H4 (cell line): ENCODE measurements at places on chromosomes 6 and 20.

DNA sequence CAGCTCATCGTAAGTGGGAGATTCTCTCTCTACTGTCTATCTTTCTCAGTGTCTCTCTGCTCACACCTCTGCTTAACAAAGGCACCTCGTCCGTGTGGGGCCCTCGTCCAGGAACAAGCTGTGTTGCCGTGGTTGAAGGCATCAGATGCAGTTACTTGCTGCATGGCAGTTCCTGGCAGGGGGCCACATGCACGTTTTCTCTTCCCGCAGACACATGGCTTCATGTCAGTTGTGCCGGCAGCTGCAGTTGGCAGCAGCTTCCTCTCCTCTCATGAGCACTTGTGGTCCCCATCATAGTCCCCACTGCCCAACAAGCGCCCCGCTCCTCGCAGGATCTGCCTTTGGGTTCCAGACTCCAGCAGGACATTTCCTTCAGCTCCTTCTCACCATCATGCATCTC, 7.1 kb upstream of the AFDN start:
- no peak for DNase-seq

DNA sequence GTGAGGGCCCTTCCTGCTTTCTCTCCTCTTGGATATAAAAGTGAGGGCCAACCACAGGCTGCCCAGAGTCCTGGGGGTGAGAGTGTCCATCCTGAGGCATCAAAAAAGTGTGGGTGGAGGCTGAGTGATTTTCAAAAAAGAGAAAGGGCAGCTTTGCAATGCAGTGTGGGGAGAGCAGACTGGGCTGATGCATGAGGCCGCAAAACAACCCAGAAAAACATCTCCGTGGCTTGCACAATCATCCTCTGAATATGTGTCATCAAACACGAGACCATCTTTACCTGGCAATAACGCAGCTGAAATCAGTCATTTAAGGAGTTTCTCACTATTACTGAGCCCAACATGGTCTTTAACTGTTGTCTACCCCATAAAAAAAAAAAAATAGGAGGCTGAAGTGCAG, 191.2 kb upstream of the SOX4 start:
- DNase-seq, result no peak

DNA sequence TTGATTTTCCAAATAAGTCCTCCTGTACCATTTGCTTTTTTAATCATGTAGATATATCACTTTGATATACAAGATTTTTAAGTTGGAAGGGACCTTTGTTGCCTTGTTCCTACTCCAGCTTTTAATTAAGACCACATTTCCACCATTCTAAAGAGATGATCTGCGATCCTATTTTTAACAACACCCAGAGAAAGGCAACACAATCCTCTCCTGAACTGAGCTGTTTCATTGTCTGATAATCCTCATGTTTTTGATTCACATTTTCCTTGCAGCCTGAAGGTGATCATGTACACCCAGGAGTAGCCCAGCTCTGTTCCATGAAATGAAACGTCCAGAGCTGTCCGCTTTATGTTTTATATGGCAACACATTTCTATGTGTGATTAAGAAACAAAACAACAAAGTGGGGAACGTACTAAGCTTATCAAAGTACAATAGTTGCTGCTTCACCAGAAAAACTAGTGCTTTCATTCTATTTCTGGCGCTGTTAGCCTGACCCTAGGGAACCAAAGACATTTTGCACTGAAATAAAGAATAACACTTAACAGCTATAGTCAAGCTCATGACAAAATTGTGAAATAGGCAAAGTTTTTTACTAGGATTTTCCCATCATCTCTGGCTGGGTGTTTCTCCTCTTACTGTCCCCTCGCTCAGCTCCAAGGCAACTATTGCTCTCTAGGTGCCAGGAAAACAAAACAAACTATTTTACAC, 22.6 kb upstream of the TRAF3IP2 start:
- DNase-seq, result no peak

GRCh38 chr6:20606831-20607230, 72.6 kb downstream of the CDKAL1 start:
- no peak for DNase-seq

DNA sequence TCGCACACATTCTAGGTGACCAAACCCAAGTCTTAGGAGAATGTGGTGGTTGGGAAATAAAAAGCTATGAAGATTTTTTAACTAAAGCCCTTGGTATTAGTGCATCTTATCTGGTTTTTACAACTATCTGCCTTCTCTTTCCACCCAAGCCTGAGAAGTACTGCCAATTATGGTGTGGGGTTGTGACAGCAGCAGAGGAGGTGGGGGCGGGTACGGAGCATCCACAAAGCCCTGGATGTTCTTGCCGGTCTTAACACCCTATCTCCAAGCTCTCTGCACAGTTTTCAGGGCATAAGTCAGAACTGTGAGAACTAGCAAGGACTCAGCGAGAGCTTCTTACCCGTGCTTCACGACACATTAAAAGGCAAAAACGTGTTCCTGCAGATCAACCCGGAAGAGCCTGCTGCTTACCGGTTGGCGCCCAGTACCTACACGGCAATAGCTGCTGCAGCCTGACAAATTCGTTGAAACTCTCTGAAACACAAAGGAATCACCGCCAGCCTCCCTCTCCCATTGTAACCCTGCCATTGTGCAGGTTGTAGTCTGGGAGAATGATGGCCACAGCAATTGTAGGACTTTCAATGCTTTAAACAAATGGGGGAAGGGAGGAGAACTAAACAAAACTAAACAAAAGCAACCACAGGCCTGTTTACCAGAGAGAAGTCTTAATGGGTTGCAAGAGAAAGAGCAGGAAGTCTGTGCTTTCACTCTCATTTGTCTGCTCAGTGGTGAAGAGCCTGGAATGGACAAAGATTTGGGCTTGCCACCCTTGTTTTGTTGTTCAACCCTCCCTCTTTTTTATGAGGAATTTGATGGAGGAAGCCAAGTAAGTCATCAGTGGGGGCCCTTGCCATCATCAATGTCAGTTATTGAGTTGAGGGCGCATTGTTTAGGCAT, 461.0 kb upstream of the JARID2 start:
- peak; percentile 54 for DNase-seq

GRCh38 chr6:164531736-164532135, 777.7 kb downstream of the C6orf118 start:
- no peak for DNase-seq

DNA sequence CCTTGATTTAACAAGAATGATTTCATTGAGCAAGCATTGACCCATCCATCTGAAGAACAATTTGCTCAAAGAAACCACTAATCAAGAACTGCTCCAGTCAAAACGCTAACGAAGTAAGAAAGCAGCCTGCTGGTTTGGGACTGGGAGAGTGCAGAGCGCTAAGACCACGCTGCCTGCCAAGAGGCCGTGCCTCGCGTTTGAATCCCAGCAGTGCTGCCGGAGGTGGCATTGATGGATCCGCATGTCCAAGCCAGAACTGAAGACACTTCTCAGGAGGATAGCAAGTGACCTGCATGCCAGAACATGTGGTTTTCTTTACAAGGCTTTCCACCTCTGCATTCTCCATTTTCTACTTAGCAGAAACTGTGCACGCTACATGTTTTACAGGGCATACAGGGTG, 105.2 kb upstream of the FOXC1 start:
- DNase-seq, result no peak

GRCh38 chr20:48211238-48211637, 426.0 kb upstream of the SULF2 start:
- DNase-seq, result no peak

- DNase-seq, result no peak
These were observed 2.5 kb upstream of the HSPA12B start for GRCh38 chr20:3729811-3730540.

DNA sequence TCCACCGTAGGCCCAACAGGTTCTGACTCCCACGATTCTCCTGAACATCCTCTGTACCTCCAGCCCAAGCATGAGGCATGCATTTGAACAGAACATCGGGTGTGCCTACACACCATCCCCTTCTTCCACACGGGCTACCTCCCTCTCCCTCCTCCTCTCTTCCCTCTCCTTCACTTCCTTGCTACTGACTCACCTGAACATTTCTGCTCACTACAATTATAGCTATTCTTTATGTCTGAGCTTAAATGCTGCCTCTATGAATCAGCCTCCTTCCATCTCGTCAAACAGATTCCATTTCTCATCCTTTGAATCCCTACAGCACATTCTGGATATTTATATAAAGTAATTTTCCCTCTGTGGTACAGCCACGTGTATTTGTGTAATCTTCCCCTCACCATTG, 71.4 kb upstream of the MYLIP start:
- no peak for DNase-seq

- no peak for DNase-seq
These were observed 308.2 kb downstream of the CD83 start for GRCh38 chr6:14425805-14426204.

DNA sequence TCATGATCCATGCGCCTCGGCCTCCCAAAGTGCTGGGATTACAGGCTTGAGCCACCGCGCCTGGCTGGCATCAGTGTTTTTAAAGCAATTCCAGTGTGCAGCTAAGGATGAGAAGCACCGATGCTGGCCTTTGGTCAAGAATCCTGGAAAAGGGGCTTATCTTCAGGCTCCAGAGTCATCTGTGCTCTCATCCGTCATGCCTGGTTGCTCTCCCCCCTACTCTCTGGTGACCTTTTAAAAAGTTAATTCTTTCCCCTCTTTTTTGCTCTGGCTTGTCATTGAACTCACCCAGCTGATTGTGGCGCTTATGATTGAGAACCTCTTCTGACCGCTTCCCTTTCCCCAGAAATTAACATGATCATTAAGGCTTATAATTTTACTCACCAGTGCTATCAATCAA, 28.7 kb downstream of the NR2E1 start:
- DNase-seq, result no peak

- DNase-seq, result peak; percentile 27
These were observed 192.7 kb downstream of the KHDC1L start for GRCh38 chr6:73032586-73032985.
